ENCODE measurements at places on chromosomes 7 and 10.

DNA sequence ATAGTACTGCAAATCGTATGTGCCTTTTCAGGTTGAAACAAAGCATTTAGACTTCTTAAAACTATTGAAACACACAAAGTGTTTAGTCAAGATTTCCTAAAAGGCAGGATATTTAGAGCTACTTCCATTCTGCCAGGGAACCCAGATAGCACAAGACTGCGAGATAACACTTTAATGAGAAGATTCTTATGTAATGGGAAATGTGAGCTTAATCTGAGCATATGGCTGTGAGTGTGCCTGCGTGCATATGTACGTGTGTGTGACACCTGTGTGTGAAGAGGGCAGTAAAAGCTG is 14.3 kb upstream of the JCAD start:
- no peak for DNase-seq

DNA sequence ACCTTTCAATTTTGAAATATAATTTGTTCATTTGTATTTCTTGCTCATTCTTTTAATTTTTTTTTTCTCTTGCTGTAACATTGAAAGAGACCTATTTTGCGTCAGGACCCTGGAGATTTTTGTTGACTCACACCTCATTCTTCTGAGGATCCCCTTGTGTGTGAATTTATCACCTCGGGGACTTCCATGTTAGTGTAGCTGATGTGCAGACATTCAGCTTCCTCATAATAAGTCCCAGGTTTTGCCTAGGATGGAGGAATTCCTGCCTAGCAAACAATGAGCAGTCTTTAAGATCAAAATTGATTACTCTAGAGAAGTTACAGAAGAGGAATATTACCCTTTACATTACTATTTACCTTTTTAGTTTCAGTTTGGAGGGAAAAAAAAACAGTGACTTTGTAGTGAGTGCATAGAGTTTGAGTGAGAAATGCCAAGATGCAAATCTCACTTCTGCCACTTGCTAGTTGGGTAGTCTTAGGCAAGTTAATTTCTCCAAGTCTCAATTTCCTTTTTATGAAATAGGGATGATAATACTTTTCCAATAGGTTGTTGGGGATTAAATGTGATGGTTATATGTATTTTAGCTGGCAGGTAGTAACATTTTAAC is 14.3 kb downstream of the TES start:
- no peak for DNase-seq

DNA sequence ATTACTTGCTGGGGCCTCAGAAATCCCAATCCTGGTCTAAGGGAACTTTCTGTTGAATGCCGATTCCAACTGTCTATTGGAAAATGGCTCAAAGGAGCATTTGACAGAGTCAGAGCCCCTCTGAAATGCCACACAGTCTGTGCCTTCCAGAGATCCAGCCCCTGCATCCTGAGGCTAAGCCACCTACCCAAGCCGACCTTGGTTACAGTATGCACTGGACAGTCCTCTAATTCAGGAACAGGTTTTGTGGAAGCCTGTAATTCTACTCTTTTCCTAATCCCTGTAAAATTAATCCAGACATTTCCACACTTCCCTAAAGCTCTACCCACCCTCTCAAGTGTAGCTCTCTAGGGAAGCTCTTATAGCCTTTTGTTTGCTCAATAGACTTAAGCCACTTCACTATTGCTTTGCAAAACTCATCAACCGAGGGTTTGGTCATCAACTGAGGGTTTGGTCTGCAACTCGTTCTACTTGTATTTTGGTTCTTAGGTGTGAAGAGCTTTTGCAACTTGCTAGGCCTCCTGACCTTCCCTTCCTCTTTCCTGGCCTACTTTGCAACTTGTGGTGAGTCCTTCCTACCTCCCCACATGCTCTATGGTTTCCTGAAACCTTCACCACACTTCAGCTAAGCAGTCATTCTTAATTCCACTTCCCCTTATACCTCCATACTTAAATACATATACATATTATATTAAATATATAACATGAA is 364.8 kb downstream of the SFMBT2 start:
- DNase-seq, result no peak

DNA sequence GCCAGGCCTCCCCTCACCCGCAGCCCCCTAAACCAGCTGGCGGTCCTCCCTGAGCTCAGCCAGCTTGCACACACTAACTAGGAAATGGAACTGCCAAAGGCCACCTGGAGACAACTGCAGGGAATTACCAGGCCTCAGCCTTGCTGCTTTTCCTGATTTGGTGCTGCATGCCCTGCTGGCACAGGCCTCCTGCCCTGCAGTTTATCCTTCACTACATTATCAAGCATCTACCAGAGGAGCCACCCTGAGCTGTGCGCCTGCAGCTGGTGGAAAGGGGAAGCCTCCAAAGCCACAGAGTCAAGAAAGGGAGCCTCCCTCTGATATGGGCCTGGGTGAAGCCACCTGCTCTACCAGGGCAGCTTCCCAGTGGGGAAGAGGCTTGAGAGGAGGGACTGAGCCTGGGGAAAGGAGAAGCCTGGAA is 139.8 kb downstream of the GRID1 start:
- no peak for DNase-seq

DNA sequence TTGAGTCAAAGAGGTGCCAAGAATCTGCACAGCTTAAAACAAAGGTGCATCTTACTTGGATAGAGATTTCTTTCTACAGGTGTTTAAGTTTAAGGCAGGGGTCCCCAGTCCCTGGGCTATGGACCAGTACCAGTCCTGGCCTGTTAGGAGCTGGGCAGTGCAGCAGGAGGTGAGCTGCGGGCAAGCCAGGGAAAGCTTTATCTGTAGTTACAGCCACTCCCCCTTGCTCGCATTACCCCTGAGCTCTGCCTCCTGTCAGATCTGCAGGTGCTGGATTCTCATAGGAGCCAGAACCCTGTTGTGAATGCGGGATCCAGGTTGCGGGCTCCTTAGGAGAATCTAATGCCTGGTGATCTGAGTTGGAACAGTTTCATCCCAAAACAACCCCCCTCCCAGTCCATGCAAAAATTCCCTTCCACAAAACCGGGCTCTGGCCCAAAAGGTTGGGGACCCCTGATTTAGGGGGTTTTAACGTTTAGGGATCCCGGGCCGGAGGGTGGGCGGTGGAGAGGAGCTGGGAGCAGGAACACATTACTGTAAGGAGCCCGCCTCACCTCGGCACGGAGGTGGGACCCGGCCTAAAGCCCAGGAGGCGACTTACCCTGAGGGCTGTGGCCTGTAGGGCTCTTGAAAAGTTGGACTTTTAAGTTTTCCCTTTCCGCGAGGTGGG is 60.2 kb downstream of the ZNF467 start:
- DNase-seq, result no peak

DNA sequence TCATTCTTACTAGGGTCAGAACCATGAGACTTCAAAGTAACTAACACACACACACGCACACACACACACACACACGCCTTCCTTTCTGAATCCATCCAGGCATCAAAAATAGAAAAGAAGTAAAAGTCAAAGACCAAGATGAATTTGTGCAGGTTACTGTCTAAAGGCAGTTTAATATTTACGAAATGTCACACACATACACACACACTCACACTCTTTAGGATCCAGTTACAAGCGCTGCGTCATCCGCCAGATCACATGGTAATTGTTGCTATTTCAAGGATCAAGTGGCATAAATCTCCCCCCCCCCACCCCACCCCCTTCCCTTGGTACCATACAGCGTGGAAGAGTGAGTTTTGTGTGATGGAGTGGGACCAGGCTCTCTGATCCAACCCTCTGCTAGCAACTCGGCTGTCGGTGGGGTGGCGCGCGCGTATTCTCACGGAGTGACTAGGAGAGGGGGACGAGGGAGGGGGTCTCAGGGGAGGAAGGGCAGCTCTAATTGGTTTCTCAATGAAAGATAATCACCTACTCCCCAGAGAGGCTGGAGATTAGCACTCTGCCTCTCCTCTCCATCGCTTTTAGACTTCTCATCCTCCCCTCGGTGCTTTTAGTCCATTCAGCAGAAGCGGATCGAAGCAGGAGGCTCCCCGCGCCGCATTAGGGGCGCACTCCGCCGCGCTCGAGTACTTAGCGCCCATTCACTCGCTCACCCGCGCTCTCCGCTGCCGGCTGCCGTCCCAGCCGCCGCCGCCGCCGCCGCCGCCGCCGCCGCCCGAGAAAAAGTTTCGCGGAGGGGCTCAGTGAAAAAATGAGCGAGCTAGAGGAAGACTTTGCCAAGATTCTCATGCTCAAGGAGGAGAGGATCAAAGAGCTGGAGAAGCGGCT is 83.5 kb upstream of the PRKG1 start:
- DNase-seq, result no peak

DNA sequence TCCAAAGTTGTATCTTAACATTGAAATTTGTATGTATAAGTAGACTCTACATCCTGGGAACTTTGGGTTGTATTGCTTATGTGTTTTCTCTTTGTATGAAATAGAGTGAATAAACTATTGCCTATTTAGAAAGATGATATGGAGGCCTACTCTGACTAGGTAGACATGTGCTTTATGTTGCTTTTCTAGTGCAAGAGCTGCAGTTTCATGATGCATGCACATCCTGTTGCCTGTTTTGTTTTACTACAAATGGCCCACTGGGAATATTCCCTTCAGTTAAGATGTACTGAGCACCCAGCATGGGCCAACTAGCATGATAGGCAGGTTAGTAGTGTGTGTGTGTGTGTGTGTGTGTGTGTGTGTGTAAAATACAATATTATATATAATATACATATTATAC is 282.1 kb upstream of the LRGUK start:
- no peak for DNase-seq

DNA sequence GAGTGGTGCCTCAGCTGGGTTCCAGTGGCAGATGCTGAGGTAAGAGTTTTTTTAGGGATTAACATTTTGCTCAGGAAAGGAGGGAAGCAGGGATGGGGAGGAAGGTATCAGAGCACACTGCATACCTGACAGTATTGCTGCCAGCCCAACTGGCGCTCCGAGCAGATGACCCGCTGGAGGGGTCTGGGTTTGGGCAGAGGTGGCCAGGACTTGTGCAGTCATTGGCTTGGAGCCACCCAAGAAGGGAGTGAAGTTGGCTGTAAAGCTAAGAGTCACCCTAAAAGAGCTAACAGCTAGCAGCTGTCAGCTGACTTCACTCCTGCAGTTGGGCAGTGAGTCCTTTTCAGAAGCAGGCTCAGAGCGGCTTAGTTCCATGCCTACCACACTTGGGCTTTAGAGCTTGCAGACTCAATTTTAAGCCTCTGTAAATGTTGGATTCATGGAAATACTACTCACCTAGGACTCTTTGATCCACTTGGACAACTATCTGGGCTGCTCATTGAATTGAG is 5.8 kb upstream of the ARHGAP22 start:
- DNase-seq, result no peak

GRCh38 chr10:63376560-63377304 is 89.0 kb downstream of the JMJD1C start:
- no peak for DNase-seq

DNA sequence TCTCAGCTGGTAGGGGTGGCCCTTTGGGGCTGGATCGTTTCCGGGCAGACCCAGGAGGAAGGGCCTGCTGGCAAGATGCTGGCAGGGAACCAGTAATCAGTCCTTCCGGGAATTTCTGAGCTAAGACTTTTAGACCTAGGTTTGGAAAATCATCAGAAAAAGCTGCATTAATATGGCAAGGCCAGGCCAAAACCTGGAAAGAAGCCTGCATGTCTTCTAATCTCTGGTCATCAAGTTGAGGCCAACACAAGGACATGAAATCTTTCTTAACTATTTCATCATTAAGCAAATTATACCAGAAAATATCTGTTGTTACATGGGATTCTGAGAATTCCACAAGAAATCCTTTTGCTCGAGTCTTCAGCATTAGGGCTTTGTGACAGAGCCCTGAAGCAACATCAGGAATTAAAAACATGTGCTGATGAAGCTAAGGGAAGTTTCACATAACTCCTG is 19.9 kb downstream of the CPA1 start:
- no peak for DNase-seq

- DNase-seq, result no peak
These were observed 8.7 kb downstream of the ZKSCAN1 start for GRCh38 chr7:100024020-100024619.

GRCh38 chr7:97081521-97082300 is 35.8 kb upstream of the SDHAF3 start:
- no peak for DNase-seq

DNA sequence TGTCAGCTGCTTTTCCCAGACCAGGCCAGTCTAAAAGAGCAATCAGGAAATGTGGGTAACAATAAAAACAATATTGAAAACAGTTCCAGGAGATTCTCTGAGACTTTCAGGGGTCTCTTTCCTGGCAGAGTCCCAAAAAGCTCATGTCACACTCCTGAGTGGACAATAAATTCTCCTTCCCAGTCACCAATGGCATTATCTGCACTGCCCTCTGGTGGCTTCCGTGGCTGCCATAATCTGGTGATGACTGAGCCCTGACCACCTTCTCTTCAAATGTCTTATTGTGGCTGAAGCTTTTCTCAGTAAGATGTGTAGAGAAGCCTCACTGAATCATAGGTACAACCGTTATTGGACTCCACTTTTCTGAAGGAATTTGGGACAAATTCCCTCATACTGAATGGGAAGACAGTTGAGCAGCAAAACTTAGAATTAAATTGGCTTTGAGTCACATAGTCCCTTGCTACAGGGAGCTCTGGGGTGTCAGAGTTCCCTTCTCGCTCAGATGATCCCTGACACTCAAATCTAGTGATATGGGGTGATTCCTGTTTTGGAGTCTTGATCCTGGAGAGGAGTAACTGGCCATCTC is 24.4 kb upstream of the ASAH2 start:
- no peak for DNase-seq

DNA sequence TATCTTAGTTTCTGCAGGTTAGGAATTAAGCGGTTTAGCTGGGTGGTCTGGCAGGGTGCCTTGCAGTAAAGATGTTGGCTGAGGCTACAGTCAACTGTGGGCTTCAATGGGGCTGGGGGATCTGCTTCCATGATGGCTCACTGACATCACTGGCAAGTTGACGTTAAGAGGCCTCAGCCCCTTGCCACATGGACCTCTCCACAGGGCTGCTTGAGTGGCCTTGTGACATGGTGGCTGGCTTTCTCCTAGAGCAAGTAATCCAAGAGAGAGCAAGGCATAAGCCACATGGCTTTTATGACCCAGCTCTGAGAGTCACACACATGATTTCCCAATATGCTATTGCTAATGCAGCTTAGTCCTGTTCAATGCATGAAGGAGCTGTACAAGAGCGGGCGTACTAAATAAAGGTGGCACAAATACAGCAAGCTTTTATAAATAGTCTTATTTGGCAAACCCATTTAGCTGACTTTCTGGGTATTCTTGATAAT is 109.1 kb downstream of the SEPTIN7 start:
- DNase-seq, result no peak

- DNase-seq, result no peak
These were observed 34.0 kb downstream of the CDHR3 start for GRCh38 chr7:105996860-105997737.

DNA sequence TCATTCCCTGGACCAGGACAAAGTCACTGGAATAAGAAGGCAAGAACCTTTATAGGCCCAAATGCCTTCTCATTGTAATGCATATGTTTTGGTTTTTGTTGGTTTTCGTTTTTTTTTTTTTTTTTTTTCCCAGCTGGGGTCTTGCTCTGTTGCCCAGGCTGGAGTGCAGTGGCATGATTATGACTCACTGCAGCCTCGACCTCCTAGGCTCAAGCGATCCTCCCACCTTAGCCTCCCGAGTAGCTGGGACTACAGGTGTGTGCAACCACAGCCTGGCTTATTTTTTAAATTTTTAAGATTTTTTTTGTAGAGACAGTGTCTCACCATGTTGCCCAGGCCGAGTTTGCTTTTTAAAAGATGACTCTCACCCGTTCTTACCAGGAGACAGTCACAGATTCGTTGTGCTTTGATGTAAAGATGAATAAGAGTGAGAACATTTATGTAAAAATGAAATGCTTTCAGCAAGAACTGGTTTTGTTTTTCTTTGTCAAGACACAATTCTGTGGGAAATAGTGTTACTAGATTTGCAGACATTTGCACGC is 7.6 kb downstream of the IQCE start:
- DNase-seq, result no peak

GRCh38 chr10:79316671-79317431 is 30.4 kb upstream of the PPIF start:
- DNase-seq, result no peak

Measured in activated naive CD4-positive, alpha-beta T cell (primary cell).